ENCODE measurements at places on chromosomes 2 and 18.
A peak's percentile ranks its signal among the peaks of the same experiment; 100 is the strongest.

DNA sequence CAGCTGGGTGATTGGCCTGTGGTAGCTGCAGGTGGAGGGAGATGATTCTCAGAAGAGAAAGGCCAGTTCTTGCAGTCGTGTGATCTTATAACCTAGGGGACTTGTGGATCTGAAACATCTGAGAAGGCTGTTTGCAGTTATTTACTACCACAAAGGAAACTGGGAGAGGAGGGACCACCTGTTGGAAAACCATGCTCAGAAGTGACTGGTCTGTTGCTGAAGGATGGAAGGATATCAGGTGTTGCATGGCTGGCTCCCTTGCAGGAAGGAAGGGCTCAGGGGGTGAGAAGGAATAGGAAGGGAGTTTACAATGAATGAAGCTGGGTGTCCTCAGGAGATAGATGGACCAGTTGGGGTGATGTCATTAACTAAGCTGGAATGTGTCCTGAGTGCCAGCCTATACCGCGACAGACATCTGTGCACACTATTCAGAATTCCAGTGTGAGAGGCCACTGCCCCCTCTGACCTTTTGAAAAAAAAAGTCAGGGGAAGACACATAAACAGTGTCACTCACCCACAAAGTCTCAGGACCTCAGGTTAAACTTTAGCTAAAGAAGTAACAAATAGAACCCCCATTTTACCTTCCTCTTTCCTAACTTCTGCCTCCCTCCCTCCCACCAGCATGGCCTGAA, 17.5 kb downstream of the IGFBP2 start:
- DNase-seq, result no peak

DNA sequence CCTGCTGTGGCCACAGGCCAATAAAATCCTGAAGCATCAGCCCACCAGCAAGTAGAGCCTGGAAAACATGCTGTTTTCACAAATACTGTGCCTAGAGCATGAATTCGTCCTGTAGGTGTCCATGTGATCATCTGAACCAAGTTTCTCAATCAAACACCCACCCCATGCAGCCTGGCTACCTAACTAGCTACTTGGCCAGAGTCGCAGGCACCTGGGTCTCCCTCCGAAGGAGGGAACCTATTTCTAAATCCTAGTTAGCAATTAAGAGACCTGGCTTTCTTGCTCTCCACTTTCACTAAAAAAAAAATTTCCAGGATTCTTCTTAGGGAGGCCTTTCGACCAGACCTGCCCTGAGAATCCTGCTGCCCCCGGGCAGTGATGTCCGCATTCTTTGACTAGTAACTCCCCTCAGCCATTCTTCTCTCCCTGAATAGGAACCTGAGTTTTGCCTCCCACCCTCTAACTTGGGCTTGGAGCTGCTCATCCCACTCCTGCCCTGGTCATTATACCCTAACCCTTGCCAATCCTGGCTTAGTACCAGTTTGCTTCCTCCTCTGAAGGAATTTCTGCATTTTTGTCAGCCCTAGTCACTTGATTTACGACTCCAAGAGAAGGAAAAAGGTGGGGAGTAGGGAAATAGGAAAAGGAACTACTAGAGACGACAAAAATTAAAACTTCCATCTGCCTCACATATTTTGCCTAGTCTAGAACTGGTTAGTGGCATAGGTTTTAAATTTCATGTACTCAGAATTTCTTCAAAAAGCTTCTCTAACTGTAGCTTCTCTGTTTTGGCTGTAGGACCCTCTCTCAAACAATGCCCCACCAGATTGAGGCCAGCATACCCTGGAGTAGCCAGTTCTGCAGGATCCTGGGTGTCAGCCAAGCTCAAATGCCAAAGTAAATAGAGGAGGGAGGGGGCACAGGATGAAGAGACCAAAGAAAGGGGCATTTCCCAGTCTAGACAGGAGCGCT, 25.4 kb upstream of the TANK start:
- DNase-seq, result peak; percentile 54

DNA sequence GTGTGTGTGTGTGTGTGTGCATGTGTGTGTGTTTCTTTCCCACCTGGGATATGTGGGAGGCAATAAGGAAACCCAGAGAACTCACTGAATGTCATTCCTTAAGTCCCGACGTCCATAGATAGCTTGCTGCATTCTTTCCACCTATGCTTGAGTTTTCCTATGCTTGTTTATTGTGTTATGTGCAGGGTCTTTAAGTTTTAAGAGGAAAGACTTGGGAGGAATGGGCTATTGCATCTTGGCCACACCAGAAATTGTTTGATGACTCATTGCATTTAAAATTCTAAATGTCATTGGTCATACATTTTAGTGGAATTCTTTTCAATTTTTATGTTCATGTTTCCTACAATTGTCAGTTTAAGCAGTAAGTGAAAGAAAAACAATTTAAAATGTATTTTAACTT, 33.7 kb downstream of the STARD6 start:
- DNase-seq, result peak; percentile 5

GRCh38 chr2:133642791-133643191, 74.5 kb upstream of the NCKAP5 start:
- peak; percentile 73 for DNase-seq

GRCh38 chr2:65366595-65367125, 65.7 kb downstream of the SPRED2 start:
- peak; percentile 97 for DNase-seq

DNA sequence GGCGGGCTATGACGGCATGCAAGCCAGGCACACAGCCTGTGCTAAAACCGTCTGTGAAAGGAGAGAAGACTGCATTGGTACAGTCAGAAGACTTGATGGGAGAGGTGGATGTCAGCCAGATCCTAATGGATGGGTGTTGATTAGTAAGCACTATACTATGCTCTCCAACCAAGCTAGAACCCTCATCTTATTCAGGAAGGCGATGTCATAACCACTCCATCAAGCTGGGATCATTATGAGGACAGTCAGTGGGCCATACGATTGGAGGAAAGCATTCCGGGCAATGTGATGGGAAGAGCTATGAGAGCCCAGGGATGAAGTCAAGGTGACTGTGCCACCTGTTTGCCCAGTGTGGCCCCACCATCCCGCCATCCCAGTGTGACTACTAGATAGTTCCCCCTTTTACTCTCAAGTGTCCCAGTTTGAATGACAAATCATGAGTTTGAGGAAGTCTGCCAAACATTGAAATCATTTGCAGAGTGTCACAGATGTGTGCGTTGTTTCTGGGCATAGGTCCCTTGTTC, 66.4 kb downstream of the MRPS9 start:
- peak; percentile 85 for DNase-seq

DNA sequence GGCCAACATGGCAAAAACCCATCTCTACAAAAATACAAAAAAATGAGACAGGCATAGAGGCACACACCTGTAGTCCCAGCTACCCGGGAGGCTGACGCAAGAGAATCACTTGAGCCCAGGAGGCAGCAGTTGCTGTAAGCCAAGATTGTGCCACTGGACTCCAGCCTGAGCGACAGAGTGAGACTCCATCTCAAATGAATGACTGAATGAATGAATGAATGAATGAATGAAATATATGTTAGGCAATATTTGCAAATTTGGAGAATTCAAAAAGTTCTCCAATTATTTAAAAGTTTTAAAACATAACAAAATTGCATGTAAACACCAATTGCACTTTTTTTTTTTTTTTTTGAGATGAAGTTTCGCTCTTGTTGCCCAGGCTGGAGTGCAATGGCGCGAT, 61.7 kb downstream of the STRN start:
- DNase-seq, result no peak

DNA sequence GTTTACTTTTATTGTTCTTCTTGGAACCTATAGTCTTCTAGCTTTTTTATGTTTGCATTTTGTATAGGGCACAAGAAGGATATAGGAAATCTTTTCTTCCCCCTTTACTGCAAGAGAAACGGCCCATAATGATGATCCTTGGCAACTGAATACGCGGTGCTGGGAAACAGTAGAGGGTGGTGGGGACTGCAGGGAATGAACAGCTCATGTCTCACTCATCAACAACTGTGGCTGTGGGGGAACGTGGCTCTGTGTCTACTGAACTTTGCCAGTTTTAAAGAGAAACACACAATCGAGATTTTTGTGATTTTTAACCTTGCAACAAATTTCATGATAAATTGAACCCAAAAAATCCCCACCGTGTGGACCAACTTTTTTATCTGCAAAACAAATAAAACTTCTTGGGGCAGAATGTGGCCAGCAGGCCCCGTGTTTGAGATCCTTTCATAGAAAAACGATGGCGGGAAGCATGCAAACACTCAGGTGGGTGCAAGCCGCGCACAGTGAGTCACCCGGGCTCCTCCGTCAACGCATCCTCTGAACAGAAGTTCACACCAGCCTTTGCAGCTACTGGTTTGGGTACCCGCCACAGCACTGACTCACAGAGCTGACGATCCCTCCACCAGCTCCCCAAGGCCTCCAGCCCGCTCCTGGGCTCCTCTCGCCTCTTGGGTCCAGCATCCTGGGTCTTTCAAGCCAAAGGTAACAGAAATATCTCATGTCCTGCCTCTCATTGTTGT, 149.3 kb downstream of the COL6A3 start:
- peak; percentile 86 for DNase-seq

DNA sequence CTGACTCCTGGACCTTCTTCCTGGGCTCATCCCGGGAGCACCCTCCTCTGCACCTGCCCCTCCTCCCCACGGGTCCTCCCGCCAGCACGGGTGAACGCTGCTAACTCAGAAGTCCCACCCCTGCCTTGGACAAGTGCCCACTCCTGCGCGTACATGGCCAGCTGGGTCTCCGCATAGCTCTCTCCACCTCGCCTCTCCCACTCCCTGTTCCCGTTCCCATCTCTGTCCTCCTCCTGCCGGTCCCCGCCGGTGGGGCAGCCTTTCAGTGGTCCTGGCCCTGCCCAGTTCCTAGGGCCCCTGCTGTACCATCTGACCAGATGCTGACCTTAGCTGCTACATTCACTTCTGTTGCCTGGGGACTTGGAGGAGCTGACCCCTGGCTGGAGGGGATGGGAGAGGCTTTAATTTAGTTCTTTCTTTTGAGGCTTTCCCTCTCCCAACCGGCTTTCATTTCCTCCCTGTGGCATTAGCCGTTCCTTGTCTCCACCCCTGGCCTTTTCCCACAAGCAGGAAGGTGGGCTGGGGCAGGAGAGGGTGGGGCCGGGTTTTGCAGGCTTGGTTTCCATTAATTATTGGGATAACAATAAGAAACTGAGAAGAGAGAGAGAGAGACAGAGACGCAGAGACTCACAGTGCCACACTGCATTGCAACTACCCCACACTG, 136.1 kb downstream of the SH3BP4 start:
- DNase-seq, result no peak

DNA sequence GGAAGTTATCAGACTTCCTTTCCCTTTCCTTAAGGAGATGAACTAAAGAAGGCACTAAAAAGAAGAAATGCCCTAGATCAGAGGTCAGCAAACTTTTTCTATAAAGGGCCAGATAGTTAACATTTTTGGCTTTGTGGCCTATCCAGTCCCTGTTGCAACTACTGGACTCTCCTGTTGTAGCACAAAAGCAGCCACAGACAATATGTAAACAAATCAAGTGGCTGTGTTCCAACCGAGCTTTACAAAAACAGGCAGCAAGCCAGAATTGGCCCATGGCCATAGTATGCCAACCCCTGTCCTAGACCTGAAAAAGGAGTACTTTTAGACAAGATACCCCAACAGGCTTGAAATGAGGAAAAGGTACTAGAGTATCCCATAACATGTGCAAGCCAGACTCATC, 10.9 kb downstream of the NHEJ1 start:
- no peak for DNase-seq

DNA sequence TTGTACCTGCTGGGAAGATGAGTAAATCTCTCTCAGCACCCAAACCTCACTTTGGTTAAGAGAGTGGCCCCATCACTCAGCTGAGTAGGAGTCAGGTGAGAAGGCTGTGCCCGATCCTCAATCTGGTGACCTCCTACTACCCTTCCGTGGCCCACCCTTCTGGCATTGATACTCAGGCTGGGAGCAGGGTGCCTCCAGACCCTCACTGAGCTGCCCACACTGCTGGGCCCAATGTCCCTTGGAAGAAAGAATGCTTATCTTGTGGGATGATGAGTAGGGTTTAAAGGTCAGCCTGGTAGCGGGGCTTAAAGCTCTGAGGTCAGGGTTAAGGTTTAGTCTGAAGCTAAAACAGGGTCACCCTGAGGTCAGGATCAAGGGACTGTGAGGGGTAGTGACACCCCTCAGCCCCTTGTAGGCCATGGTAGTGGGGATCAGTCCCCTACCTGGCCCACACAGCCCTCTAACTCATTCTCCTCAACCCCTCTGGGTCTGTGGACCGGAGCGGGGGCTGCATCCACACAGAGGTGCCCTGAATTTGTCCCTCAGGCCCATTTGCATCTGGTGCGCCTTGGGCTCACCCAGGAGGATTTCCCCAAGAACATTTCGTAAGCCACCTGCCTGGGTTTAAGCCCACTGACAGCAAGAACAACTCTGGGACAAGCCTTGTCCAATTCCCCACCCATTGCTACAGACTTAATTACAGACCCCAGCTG, 123.8 kb downstream of the CYP26B1 start:
- DNase-seq, result no peak

- no peak for DNase-seq
These were observed 165.2 kb upstream of the MYO3B start for GRCh38 chr2:170012773-170013172.

DNA sequence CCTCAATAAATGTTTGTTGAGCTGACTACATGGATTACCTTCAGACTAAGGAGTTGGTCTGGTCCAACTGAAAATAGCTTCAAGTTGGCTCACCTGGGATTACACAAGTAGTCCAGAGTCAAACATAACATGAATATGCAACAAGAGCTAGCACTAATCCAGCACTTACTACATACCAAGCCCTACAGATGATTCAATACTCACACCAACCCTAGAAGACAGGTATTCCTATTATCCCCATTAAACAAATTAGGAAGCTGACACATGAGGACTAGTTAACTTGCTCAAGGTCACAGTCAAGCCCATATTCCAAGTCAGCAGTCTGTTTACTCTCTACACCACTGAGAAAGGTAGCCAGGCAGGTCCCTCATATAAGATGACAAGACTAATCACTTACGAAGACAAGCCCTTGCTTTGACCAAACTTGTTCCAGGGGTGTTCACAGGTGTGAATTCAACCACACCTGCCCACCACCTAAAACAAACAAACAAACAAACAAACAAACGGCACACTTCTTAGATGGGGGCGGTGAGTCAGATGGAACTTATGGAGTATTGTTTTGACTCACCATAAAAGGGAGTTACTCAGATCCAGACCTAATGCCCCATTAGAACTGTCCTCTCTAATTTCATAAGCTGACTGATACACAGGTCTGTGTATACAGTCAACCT, 29.1 kb downstream of the TMEM131 start:
- no peak for DNase-seq

DNA sequence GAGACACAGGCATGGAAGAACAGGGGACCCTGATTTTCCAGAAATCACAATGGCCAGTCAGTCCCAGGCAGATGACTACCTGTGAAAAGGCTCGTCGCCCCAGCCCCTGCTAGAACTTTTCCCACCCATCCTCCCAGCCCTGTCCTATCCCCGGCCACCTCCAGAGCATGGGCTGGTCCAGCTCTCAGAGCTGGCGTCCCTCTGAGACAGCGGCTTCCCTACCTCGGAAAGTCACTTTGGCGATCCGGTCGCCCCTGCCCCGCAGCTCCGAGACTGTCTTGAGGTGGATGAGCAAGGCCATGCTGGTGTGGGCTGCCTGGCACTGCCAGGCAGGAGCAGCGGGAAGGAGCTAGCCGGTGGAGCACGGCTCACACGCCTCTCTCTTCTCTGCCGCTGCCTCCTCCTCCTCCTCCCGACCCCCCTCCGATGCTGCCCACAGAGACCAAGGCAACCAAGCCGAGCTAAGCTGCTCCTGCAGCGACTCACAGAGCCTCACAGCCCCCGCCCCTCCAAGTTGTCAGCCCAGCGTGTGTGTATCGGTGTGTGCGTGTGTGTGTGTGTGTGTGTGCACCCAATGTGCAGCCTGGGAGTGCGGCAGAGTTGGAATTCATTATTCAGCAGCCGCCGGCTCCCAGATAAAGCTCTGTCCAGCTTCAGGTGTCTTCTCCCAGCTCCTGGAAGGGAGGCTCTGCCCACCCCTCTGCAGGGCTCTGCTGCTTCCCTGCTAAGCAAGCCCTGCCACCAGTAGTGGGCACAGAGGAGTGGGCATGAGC, 80.5 kb upstream of the OTOF start:
- DNase-seq, result peak; percentile 16

All from fibroblast of skin of right quadriceps (primary cell).